Hepatic stellate cell (primary cell): ENCODE measurements at places on chromosomes 4 and X.

- DNase-seq = no peak
Measured at GRCh38 chr4:32207456-32207855, 1487.3 kb downstream of the PCDH7 start.

GRCh38 chr4:24244663-24245490 lies 339.5 kb downstream of the DHX15 start:
- DNase-seq = no peak

GRCh38 chr4:183337833-183338232 lies 15.6 kb upstream of the CLDN24 start:
- DNase-seq = no peak

- no peak for DNase-seq
Measured at GRCh38 chr4:103150677-103151076, 47.5 kb downstream of the CENPE start.

- DNase-seq = no peak
Measured at GRCh38 chrX:332496-332860, 13.9 kb upstream of the GTPBP6 start.

GRCh38 chr4:537436-538264 lies 38.4 kb downstream of the TMEM271 start:
- DNase-seq = no peak

DNA sequence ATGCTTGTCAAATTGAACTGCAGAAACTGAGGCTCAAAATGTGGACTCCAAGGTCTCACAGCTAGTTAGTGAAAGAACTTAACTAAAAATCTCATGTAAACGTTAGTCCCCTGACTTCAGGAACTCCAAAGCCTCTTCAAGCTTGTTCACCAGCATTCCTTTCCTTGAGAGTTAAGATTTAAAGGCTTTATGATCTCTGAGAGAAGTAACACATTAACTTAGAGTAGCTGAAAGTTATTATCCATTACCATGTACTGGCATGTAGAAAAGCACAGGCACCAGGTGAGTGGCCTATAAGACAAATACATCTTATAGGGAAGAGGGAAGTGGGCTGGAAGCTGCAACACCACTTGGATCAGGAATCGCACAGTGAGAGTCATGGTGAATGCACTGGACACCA lies 15.3 kb downstream of the PARM1 start:
- DNase-seq = no peak

GRCh38 chrX:106912864-106913263 lies 7.3 kb upstream of the CLDN2 start:
- no peak for DNase-seq

GRCh38 chrX:49915361-49916222 lies 6.8 kb upstream of the CLCN5 start:
- DNase-seq = peak; percentile 56

DNA sequence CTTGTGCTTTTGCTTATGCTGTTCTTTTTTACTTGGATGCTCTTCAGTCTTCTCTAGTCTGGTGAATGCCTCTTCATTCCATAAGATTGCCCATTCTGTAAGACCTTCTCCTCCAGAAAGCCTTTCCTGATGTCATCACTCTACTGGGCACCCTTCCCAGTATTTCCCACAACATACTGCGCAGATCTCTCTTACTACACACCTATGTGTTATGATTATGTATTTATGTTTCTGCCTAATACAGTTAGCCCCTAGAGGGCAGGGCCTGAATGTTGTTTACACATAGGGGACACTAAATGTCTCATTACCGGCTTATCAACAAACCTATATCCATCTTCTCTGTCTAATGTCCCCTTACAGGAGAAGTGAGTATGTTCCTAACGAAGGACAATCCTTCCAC lies 21.1 kb downstream of the AIFM1 start:
- DNase-seq = no peak

DNA sequence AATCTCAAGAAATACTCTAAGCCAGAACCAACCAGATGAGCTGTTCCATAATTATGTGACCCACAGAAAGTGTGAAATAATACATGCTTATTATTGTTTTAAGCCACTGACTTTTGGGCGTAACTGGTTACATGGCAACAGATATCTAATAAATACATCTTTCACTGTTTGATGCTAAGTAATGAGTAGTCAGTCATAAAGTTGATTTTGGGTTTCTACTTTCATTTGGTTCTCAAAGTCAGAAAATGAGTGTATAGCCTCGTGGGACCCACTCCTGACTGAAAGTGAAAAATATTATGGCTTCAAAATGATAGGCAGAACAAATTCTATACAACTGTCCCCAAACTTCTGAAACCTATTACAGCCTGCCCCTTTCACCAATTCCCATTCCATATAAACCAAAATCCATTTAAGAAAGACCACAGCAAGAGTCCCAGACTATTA lies 88.0 kb upstream of the CBR4 start:
- DNase-seq = no peak

- no peak for DNase-seq
Measured at GRCh38 chrX:37746218-37746941, 33.5 kb upstream of the CYBB start.

DNA sequence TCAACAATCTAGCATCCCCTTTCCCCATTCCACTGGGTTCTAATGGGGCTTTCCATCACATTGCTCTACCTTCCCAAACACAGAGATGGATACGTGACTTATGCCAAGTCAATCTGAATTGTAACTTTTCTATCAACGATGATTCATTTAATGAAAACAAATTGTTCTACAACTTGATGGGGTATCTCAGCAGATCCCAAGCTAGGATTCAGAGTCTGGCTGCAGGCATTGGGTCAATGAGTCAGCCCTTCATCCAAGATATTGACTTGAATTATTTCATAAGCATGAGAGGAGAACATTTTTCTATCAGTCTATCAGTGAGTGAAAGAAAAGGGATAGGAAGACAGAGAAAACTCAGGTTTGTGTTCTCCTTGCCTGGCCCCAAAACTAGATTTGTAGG lies 15.0 kb upstream of the HPGDS start:
- DNase-seq = no peak

DNA sequence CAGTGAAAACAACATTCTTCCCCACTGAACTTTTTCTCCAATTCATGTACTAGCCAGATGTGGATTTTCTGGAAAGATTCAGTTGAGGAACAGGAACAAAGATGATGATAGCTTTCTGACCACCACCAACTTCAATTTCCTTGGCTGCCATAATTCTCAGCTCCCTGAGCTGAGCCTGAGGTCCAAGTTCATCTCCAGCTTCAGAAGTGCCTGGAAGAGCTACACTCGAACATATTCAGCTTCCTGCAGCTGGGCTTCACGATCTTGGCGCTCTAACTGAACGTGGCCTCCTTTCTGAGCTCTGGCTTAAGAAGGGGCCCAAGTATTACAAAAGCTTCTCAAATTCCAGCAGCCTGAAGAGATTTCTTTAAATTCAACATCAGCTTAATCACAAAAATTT lies 83.9 kb downstream of the QDPR start:
- no peak for DNase-seq

DNA sequence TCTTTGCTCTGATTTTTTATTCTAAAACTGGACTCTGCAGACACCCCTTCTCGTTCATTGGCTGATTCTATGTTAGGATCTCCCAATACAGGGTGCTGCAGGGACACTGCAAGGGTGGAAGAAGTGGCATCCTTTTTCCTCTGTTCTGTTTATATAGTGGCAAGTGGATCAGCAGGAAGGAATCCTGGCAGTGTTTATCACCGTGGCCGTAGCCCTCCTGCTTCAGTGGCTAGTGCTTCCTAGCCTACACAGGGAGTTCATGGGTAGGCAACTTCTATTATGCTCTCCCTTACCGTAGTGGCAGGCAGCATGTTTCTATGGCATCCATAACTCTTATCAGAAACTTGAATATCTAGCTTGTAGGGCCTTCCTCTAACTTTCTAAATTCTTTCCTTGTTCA lies 6.4 kb upstream of the AP1AR start:
- DNase-seq = no peak

DNA sequence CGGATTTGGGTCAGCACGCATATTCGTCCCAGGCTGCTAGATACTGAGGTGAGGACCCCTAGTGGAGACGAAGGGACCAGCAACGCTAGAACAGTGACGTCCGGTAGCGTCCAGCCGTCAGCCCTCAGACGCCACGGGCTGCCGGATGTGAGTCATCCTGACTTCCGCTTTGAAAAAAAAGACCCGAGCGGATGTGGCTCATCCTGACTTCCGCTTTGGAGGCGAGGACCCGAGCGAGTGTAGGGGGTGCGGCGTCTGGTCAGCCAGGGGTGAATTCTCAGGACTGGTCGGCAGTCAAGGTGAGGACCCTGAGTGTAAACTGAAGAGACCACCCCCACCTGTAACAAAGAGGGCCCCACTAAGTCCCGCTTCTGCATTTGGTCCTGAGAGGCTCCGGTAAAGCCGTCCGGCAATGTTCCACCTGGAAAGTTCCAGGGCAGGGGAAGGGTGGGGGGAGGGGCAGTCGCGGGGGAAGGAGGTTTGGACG lies at the start of gene MAGEB2:
Gene MAGEB2 (plus strand): TSS at position 207 of the 487 bp plus-strand sequence. CDS start 3,018 bp downstream, outside the sequence.
- DNase-seq = no peak

- DNase-seq = no peak
Measured at GRCh38 chr4:110172972-110173371, 25.4 kb downstream of the ELOVL6 start.

DNA sequence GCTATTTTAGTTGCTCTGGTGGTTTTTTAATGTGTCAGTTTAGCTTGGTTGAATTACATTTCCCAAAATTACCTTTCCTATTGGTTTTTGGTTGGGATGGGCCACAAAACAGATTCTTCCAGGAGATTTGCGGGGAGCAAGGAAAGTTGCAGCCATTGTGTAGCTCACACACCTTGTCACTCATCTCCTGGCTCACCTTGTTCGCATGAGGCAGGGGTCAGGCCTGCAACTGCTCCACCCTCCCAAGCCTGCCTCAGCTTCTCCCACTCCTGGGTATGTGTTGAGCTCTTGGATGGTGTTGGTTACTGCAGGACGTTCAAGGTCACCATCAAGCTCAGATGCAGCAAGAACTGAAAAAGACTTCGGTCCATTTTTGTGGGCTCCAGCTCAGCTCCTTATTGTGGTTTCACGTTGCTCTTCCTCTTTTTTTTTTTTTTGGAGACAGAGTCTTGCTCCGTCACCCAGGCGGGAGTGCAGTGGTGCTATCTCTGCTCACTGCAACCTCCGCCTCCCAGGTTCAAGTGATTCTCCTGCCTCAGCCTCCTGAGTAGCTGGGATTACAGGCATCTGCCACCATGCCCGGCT lies 95.6 kb upstream of the METTL14 start:
- DNase-seq = no peak

DNA sequence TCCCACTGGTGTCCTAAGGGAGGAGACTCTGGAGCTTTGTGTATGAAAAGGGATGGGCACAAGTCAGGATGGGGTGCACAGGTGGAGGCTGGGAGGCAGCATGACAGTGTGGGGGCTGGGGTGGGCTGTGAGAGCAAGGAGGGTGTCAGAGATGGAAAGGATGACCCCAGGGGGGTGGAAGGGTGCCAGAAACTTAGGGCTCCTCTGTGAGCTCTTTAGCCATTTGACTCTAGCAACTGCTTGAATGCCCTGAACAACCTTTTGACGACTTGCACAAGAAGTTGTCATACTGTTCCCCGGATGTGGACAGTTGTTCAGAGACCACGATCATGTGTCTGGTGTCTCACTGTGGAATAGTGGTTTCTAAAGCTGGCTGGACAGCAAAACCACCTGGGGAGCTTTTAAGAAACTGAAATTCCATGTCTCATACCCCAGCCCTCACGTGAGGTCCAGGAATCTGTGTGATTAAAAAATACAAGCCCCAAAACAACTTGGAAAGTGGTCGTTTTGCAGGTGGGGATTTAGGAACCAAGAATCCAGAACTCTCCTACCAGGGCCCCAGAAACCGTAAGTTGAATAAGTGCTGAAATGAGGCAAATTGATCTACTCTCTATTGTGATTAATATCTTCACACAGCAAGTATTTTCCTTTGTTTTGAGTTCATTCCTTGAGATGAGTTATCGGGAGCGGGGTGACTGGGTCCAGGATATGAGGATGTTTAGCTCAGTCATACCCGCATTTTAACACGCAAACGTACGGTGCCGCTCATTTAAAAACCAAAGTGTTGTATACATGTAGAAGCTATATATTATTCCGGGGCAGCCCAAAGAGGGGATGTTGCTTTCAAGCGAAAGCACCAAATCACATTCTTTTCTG lies 3.4 kb downstream of the RHOH start:
- no peak for DNase-seq

DNA sequence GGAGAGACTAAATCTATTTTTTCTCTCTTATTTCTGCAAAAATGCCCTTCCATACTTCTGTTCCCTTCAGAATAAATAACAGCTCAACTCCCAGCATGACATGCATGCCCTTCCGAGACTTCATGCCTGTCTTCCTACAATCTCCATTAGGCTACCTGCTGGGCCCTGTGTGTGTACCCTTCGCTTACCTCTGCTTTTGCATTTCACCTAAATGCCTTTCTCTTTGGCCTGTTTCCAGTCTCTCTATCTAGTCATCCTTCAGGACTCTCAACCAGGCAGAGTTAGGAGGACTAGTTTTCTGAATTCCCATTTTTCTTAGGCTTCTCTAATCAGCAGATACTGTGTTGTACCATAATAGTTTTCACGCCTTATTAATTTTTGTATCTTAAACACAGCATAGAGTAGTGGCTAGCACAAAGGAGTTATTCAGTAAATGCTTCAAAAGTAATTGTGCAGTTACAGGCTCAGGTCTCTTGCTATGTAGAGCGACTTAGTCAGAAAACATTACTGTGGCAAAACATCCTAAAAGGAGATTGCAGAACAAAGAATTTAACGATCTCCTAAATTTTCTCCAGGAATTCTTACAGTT lies 20.5 kb downstream of the SEPTIN11 start:
- DNase-seq = no peak

GRCh38 chrX:109654516-109655109 lies 29.6 kb upstream of the KCNE5 start:
- DNase-seq = no peak

DNA sequence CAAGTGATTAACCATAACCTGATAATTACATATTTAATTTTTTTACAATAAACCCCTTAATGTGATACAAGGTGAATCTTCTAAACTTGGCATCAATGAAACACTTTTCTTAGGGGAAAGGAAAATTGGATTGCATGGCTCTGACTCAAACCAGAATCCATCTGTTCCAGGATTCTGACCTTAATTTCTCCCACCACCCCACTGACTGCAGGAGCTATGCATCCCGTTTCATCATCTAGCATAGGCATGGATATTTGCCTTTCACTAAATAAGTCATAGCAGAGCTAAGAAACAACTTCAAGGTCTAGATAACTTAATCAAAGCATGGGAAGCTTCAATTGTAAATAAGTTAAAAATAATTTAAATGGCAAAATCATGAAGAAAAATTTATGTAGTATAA lies 156.3 kb downstream of the BTC start:
- DNase-seq = no peak

- DNase-seq = no peak
Measured at GRCh38 chrX:133646719-133647116, 231.4 kb upstream of the GPC4 start.

- peak; percentile 16 for DNase-seq
Measured at GRCh38 chr4:134787315-134787714, 585.7 kb upstream of the PABPC4L start.

GRCh38 chr4:73438582-73439215 lies 2.7 kb downstream of the AFP start:
- no peak for DNase-seq

- no peak for DNase-seq
Measured at GRCh38 chr4:14131335-14131734, 503.8 kb upstream of the BOD1L1 start.

DNA sequence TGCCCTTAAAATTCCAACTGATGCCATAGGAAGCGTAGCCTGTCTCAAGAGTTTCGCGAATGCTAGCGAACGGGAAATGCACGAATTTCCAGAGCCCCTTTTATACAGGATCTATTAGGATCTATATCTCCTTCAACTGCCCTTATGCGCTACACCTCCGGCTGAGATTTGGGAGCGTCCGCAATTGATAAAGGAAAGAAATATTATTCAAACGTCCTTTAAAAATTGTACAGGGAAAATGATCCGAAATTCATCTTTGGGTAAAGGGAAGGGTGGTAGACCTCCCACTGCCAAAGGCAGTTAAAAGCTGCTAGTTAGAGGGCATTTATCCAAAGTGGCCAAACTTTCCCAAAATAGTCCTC lies 609 bp downstream of the NR3C2 start:
- DNase-seq = peak; percentile 13
